Cerebellar nuclear complex (tissue), 1 donor: ENCODE measurements at places on chromosomes 4 and X.

DNA sequence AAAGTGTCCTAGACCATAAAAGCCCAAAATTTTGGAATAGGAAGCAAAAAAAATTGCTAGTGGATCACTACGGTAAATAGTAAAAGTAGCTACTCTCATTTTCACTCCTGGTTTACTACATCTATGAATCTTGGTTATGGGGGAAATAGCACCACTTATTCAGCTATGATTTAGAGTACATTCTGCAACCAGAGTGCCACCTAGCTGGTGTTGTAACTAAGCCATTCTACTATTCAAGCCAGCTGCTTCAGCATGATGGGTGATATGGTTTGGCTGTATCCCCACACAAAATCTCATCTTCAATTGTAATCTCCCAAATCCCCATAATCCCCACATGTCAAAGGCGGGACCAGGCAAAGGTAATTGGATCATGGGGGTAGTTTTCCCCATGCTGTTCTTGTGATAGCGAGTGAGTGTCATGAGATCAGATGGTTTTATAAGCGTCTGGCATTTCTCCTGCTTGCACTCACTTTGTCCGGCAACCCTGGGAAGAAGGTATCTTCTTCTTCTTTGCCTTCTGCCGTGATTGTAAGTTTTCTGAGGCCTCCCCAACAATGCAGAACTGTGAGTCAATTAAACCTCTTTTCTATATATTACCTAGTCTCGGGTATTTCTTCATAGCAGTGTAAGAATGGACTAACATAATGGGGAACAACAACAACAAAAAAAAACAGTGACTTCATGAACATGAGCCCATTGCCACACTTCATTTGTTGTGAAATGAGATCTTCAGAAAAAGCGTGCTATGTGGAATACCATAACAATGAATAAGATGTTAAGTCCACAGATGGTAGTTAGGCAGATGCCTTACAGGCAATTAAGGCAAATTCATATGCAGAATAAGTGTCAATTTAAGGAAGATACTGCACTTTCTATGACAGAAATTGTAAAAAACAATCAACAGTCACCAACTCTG lies 280.1 kb downstream of the PABPC4L start:
- no peak for DNase-seq

DNA sequence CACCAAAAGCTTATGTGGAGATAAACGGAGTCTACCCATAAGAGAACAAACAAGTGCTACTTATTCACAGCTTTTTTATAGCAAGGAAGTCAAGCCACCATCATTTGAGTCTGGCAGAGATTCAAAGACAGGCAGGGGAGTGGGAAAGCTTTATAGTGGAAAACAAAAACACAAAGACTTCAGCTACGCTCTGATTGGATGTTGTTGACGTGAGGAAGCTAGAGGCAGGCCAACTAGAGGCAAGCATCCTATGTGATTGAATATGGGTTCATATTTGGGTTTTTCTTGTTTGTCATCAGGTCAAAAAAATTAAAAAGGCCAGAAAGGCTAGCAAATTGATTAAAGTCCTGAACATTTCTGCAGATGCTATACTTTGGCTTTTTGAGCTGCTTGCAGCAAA lies 719 bp upstream of the TCEAL4 start:
- no peak for DNase-seq

DNA sequence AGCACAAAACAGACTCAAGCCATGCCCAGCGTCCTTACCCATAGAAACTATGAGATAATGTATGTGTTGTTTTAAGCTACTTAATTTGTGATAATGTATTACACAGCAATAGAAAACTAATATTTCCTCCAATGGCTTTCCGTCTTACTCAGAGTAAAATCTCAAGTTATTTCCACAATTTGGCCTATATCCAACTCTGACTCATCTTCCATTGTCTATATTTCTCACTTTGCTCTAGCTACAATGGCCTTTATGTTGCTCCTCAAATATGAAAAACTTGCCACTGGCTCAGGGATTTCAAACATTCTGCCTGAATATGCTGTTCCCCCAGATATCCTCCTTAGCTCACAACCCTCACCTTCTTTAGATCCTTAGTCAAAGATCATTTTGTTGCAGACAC lies 31.6 kb downstream of the IQCM start:
- DNase-seq = no peak

GRCh38 chrX:13180807-13181206 lies 136.4 kb upstream of the FAM9C start:
- no peak for DNase-seq

DNA sequence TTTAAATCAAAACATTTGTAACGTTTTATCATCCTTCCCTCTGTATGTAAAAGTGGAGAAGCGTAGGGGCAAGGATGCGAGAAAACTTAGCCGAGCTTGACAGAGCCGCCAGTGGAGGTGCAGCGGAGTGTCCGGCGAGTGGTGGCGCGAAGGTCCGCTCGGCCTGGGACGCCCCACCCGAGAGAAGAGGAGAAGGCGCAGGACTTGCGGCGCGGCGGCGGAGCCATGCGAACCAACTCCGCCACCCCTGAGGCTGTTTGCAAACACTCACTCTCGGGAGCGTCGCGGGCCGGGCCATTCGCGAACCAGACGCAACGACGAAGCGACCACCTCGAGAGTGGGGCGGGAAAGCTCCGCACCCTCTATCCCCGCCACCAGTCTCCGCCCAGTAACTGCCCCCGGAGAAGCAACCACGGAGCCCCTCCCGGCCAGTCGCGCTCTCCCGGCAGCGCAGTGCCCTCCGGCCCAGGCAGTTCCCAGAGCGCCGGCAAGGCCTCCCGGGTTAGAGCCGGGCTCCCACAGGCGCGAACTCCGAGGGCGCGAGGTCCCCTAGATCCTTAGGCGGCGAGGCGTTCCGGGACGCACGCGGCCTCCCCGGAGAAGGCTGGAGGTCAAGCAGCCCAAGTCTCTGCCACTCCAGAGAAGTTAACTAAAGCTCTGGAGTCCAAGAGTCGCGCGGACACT lies 2.3 kb upstream of the MAB21L2 start:
- no peak for DNase-seq

DNA sequence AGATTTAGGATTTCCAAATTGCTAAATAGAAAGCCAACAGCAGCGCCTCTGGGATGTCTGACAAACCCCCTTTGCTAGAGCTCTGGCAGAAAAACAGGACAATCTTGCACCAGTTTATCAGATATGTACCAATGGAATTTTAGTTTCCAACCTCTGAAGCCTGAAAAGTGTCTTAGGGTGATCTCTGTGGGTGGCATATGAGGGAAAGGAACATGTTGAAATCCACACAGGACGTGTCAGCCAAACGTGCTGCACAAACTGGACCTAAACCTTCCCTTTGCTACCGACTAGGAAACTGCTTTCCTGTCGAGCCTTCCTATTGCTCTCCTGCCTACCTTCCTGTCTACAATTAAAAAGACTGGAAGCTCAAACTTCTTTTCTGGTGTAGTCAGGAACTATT lies 53.5 kb downstream of the REELD1 start:
- no peak for DNase-seq

DNA sequence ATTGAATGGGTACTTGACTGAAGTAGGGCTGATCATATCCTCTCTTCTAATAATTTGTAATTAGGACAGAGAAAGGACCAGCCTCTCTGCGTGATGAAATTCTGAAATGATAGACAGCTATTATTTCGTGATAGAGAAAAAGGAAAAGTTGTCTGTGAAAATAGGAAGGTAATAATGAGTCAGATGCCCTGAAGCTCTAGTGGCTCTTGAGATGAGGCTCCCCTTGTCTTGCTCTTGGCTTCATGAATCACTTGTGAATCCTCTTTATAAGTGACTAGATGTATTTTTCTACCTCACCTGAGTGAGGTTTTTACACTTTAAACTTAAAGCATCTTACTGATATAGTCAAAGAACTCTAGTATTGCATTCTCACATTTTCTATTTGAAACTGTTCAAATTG lies 888.9 kb downstream of the PCDH18 start:
- DNase-seq = no peak

GRCh38 chrX:114372937-114373336 lies 210.9 kb upstream of the HTR2C start:
- no peak for DNase-seq

DNA sequence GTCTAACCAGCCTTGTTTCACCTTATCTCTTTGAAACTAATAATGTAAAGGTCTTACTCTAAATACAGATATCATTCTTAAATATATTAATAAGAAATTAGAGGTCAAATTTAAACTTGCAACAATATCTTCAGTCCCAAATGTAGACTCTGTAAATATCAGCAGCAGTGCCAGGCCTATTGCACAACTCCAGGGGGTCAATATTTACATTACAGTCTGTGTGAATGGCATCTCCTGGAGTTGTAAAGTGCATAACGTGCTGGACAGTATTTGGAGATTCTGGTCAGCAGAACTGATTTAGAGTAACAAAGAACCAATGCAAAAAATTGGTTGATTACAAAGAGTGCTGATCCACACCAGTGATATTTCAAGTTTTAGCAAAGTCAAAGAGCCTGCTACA lies 1225.9 kb downstream of the PCDH19 start:
- no peak for DNase-seq

DNA sequence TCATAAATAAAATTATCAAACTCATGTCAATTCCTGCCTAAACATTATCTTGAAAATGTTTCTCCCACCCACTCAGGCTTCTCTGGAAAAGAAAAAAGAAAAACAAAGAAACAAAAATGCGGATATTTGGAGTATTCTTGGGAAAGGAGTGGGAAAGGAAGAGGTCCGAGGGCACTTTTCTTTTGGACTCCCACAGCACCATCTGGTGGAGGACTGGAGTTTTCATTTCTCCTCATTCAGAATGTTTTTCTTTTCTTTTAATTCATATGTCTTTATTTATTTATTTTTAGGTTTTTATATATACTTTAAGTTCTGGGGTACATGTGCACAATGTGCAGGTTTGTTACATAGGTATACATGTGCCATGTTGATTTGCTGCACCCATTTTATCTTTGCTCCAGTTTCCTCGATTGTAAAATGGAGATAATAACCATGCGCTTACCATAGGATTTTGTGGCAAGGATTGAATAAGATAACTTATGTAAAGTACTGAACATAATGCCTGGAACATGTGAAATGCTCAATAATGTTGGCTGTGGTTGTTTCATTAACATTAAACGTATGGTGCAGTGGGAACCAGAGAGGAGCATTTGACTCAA lies 8.0 kb upstream of the KCNE5 start:
- DNase-seq = no peak

DNA sequence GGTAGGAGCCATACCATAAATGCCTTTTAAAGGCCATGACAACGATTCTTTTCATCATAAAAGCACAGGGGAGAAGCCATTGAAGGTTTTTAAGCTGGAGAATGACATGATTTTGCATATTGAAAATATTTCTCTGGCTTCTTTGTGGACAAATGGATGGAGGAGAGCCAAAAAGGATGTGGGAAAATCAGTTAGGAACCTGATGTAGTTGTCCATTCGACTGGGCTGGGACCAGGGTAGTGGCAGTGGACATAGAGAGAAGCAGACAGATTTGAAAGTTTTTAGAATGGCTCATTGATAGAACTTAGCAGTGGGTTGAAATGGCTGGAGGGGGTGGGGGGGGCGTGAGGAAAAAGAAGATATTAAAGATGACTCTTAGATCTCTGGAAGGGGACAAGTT lies 19.7 kb upstream of the MSN start:
- DNase-seq = no peak

DNA sequence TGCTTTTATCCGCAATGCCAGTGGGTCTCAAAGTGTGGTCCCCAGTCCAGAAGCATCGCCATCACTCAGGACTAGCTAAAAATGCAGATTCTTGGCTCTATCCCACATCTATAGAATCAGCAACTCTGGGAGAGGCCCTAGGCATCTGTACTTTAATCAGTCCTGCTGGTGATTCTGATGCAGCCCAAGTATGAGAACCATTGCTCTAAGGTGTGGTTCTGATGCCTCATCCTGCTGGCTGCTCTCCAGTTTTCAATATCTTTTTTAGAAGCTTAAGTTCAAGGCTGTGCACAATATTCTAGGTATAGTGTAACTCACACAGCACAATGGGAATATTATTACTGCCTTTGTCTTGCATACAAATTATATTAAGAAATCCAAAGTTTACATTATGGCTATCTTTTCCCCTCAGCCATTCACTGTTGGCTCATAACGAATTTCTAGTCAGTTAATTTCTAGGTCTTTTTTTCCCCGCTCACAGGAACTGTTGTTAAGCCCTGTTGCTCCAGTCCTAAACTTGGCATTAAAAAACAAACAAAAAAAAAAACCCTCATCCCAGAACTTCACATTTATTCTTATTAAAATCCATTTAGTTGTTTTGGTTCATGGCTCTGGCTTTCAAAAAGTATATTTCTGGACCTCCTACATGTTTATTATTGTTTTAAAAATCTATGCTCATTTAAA lies 109.1 kb downstream of the PHEX start:
- no peak for DNase-seq

GRCh38 chr4:117084866-117085701 lies at the start of gene TRAM1L1:
TRAM1L1 (minus strand) TSS chr4:117085576; CDS start chr4:117085393, 183 bp downstream.
- no peak for DNase-seq

- DNase-seq = no peak
These were observed 14.1 kb downstream of the PRPS2 start for GRCh38 chrX:12805333-12805732.

DNA sequence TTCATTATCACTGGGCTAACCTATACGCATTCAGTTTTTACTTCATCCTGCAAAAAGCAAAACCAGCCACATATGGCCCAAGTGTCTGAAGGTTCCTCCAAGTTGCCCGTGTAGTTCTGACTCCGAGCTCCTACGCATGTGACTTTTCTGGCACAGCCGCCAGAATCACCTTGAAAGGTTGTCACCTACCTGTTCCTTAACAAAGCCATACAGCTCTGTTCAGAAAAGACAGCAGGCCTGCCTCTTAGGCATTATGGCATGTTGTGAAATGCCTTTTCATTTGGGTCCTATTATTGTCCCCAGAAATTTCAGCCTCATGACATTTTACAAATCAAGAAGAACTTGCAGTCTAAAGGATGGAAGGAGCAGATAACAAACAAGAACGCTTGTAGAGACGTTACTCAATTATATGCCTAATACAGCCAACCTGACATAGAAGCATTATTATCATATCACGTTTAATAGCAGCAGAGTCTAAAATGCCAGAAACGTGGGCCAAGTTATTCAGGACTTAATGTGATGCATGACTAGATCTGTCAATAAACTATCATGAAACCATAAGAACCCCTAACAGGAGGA lies 118.5 kb downstream of the RBM47 start:
- DNase-seq = no peak

- no peak for DNase-seq
These were observed 120.3 kb upstream of the AFF2 start for GRCh38 chrX:148380107-148380506.

- DNase-seq = no peak
These were observed 44.4 kb downstream of the RBM47 start for GRCh38 chr4:40585201-40585799.

GRCh38 chr4:53633608-53634007 lies 42.3 kb upstream of the LNX1 start:
- DNase-seq = no peak

DNA sequence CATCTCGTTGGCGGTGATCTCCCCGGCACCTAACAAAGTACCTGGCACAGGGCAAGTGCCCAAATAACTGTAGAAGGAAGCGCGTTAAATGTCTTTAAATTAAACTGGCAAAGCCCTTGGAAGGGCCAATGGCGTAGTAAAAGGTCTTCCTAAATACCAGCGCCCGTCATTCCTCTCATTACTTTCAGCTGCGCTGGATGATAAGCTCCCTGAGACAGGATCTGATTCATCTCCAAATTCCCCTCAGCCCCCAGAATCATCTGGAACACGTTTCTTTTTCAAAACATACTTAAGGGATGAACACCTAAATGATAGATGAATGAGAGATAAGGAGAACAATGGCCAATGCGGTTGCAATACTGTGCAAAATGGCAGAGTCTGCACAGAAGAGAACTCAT lies 95.1 kb downstream of the AFAP1 start:
- no peak for DNase-seq
